Central memory CD8-positive, alpha-beta T cell (primary cell): ENCODE measurements at places on chromosomes 11 and 22.

GRCh38 chr11:69924308-69925161 is 105.3 kb upstream of the FGF3 start:
- DNase-seq: no peak

- no peak for DNase-seq
Measured at GRCh38 chr22:24543679-24544243, 11.2 kb downstream of the GUCD1 start.

- DNase-seq: no peak
Measured at GRCh38 chr11:468493-468892, 18.4 kb downstream of the PTDSS2 start.

- no peak for DNase-seq
Measured at GRCh38 chr11:111572581-111572980, 29.7 kb upstream of the SIK2 start.

DNA sequence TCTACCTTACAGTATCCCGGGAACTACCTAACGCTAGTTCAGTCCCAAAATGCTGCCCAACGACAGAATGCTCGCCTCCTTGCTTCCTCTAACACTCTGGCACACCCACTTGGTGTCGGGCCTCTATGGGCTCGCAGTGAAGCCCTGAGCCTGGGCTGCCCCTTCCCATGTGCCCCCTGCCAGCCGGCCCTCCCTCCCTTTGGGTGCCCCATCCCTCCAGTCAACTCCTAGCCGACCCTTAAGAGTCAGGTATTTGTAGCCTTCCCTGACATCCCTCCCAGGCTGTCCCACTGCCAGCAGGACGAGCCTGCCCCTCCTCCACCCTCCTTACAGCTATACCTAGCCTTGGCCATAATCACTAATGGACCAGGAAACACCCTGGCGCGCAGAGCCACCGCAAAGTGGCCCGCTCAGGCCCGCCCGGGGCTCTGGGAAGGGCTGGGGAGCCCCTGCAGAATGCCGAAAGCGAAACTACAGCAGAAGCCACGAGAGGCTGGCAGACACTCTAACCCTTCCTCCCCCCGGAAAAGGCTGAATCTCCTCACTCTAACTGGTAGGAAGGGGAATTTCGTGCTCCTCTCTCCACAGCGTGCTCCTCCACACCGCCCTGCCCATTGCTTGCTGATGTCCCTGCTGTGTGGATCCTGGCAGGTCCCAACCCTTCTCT is 8.2 kb downstream of the CBX7 start:
- peak; percentile 49 for DNase-seq

DNA sequence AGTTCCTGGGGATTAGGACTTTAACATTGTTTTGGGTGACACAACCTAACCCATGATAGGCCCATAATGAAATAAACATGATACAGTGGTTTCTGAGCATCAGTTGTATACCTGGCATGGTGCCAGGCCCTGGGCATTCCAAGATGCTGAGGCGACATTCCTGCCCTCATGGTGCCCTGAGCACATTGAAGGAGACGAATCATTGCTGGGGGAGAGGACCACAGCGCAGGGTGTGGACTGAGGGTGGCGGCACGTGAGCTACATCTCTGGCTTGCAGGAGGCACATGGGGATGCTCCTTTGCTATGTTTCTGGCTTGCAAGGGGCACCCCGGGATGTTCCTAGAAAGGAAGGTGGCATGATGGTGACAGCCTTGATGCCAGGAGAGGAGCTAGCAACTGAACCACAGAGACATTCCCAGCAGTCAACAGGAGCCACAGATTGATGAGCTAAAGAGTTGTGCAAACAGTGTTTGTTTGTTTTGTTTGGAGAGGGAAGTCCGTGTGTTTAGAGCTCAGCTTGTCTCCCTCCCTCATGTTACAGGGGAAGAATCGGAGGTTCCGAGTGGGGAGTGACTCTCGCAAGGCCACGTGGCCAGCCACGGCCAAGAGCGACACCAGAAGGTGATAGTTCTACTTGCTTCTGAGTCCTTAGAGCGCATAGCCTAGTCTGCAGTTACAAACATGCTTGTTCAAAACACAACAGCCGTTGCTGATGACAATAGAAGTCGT is 106.4 kb downstream of the MIAT start:
- DNase-seq: no peak

GRCh38 chr22:46619830-46620501 is at the start of gene GRAMD4:
Gene GRAMD4, plus strand, starts transcription at chr22:46620386. Its CDS starts 6,414 bp downstream, at chr22:46626800.
- DNase-seq: no peak

DNA sequence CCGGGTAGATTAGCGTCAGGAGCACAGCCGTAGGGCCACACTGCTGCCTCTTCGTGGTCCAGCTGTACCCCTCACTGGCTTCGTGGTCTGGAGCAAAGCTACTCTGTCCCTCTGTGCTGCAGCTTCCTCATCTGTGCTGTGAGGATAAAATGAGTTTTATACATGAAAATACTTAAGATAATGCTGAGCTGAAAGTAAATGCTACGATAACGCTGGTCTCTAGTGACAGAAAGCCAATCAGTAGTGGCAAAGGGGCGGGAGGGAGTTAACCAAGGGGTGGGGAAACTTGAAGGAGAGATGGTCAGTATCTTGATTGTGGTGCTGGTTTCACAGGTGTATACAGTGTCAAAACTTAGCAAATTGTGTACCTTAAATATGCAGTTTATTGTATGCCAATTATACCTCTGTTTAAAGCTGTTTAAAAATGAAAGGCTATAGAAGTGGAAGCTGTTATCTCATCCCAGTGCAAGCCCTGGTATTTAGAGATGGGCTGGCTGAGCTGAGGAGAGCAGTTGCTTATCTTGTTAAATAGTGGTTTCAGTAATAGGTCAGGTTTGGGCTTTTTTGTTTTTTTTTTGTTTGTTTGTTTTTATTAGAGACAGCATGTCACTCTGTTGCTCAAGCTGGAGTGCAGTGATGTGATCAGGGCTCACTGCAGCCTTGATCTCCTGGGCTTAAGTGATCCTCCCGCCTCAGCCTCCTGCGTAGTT is 36.7 kb downstream of the ACO2 start:
- no peak for DNase-seq

DNA sequence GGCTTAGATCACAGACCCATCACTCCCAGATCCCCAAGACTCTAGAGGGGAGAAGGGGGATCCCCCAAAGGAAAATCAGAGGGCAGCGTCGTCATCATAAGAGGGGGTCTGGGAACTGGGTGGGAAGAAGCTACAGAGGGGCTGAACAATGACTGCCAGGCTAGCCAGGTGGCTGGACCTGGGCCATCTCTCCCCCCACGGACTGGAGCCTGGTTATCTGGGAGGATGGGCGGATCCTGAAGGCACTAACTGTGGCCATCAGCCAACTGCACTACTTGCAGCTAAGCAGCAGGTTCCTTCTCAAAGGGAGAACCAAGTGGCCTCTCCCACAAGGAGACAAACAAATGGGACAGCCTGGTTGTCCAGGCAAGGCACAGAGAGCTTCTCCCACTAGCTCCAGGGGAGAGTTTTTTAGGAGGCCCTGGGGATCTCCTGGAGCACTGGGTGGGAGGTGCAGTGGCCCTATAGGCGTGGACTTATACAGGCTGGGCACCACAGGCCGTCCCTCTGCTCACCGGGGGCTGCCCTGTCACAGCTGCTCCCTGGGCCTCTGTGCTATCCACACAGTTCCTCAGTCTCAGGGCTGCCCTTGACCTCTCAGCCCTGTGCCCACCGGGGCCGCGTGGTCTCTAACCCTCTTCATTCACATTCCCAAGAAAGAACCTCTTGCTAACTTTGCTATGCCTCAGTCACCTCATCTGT is 15.4 kb downstream of the P2RY6 start:
- DNase-seq: no peak

DNA sequence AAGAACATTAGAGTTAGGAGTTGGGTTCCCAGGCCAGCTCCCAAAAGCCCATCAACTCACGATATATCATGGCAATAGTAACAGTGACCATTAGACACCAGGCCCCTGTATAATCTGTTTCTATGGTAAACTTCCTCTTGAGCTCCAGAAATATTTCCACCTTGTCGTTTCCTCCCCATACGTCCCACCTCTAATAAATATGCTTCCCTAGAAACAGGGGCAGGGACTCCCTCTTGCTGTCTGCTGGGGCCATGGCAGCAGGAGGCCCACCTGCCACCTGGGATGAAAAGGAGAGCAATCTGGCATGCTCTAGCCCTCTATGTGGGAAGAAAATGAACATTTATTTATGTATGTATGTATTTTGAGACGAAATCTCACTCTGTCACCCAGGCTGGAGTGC is 32.2 kb upstream of the AMOTL1 start:
- DNase-seq: no peak

DNA sequence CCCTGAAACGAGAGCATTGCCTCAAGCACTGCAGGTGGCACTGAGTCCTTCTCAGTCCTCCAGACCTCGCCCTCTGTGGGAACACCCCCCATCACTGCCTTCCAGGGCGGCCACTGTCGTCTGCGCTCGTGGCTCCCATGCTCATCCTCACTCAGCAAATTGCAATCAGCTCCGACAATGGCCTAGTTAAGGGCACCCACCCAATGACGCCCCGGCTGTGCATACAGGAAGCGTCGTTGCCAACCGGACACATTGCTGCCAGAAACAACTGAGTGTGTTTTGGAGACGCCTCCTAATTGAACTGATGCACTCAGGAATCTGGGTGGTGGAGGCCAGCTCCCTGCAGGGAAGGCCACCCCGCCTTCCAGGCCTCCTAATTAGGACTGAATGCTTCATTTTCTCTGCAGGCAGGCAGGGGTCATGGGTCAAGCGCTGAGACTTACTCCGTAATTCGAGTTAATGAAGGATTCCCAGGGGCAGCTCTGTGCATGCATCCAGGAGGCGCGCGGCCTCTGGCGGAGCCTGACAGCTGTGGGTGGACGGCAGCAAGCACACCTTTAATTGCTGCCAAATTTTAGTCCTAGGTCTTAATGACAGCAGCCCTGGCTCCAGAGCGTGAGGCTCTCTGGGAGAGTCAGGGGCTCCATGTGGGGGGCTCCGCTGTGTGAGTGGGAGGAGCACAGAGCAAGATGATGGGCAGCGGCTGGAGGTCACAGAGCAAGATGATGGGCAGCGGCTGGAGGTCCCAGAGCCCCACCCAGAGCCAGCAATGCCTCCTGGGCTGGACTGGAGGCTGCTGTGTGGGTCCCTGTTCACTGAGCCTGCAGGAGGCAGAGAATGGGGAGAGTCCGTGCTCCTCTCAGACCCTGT is 199.0 kb downstream of the BRD1 start:
- DNase-seq: no peak

GRCh38 chr22:33472462-33473344 is 414.5 kb upstream of the SYN3 start:
- no peak for DNase-seq

DNA sequence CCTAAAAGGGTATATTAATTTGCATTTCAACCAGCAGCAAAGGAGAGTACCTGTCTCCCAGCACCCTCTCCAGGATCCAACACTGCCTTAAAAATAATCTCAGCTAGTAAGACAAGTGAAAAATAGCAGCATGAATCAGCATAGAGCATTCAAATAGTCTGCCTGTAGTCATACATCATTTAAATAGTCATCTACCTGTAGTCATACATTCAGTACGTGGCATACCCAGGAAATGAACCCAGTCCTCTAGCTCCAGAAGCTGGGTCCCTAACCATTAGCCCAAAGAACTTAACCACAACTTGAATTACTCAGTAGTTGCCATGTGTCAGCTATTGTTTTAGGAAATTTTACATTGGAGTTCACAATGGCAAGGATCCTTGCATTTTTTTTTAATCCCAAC is 9.3 kb downstream of the TENM4 start:
- DNase-seq: no peak

- no peak for DNase-seq
Measured at GRCh38 chr22:49701380-49702067, 126.1 kb downstream of the BRD1 start.

DNA sequence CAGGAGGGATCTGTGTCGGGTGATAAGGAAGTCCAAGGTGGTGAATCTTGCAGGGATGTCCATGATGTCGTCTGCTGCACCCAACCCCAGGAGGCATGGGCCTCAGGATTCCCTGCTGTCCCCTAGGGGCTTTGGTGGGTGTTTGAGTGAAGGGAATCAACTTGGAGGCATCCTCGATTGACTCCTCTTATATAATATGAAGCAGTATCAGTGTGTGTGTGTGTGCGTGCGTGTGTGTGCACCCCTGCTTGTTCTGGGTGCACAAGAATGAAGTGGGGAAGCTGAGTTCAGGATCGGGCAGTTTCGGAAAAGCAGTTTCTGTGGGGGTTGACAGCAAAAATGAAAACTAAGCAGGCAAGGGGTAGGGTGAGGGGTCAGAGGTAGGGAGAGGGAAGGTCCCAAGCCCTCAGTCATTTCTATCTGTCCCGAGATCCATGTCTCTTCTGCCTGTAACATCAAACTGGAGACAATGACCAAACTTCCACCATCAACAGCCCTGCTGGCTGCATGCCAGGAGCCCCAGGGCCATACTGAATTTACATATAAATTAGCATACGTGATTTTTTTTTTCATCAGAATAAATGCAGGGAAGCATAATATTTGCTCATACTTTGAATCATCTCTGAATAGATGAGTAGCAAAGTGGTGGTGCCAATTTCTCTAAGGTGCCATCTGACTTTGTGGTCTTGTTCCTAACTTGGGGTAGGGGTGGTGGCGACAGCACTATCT is 2.0 kb downstream of the NTM start:
- DNase-seq: no peak

DNA sequence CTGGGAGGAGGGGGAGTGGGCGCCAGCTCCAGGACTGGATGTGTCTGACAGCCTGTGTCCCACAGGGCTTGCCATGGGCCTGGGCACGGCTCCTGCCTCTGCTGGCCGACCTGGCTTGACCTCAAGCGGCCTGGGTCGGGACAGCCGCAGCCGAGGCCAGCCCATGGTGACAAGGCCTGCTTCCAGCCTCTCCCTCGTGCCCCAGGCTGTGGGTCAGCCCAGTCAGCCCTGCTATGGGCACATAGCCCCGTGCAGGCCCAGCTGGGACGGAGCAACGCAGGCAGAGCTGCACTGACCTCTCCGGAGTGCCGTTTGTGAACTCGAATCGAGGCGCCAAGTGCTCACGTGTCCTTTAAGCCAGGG is 17.9 kb downstream of the OSBPL5 start:
- DNase-seq: no peak

DNA sequence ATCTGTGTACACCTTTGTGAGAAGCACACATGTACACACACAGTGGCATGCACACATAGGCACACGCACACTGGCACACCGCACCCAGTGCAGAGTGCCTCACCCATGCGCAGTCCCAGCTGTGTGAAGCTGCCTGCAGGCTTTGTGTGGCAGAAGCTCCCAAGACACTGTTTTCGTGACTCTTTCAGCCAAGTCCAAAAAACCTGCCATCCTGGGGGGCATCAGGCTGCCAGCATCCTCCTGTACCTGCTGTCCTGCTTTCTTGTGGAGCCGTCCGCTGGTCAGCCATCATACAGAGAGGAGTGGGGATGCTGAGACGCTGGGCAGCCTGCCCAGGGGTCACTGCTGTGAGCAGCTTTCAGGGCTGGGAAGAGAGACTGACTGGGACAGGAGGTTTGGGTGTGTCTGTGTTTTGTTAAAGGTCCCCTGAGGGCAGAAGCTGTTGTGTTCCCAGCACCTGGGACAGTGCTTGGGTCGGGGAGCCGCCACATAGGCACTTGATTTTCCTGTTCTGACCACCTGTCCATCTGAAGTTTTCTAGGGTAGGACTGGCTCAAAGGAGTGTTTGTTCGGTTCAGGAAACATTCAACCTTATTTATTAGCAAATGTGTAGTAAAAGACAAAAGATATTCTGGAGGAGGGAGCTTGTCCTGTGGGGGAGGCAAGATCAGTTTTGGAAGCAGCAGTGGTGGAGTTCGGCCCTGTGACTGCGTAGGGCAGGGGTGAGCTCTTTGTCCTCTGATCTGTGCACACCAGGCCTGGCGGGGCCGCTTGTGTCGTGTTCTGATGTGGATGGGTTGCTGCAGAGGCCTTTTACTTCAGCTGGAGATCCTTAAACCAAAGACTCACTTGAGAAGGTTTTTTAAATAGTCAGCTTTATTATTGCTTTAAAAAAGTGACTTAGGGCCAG is 29.7 kb downstream of the AP2A2 start:
- DNase-seq: no peak
